Nephron progenitor cell (in vitro differentiated cells): ENCODE measurements at places on chromosomes 1 and 21.

DNA sequence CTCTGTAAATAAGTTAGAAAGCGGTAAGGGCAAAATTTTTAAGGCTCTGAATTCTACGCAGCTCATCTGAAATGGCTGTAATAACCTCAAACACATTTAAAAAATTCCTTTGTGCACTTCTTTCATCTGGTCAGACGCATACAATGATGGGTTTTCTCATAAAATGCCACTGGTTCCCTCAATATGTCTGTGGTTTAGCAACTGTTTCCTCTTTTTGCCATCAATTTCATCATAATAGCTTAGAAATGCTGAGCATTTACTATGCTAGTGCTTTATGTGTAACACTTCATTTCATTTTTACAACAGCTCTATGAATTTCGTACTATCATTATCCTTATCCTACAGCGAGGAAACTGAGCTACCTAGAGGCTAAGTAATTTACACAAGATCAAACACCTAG is 35.3 kb upstream of the DMRTA2 start:
- no peak overlapping the region for H3K27ac ChIP-seq
- no peaks in the 10 kb centered on the region for H3K4me1 ChIP-seq
- H3K27me3 ChIP-seq = no peaks in the 10 kb centered on the region
- DNase-seq = no peak

DNA sequence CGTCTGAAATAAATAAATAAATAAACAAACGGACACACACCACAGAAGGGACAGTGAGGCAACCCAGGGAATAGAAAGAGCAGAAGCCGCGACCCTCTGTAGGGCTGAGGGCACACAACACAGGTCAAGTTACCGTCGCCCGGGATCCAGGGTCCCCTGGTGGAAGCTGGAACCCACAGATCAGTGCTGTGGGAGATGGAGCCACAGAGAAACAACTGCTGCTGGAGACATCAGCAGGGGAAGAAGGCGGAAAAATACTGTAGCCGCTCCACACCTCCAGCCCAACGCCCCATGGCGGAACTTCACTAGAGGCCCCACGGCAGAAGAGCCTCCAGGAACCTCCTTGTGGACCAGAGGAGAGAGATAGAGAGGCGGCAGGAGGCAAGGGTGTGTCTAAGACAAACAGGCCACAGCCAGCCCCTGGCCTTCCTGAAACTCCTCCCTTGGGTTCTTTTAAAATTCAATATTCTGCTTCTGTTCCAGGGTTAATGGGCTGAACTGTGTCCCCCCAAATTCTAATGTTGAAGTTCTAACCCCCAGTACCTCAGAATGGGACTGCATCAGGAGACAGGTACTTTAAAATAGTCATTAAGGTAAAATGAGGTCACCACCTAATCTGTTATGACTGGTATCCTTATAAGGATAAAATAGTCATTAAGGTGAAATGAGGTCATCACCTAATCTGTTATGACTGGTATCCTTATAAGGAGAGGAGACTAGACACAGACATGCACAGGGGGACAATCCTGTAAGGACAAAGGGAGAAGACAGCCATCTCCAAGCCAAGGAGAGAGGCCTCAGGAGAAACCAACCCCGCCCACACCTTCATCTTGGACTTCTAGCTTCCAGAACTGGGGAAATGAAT is 7.7 kb upstream of the HLCS start:
- DNase-seq = no peak
- H3K27me3 ChIP-seq = peaks cover 14% of the 10 kb centered on the region
- no peak overlapping the region for H3K4me3 ChIP-seq
- peaks cover 28% of the 10 kb centered on the region for H3K36me3 ChIP-seq

DNA sequence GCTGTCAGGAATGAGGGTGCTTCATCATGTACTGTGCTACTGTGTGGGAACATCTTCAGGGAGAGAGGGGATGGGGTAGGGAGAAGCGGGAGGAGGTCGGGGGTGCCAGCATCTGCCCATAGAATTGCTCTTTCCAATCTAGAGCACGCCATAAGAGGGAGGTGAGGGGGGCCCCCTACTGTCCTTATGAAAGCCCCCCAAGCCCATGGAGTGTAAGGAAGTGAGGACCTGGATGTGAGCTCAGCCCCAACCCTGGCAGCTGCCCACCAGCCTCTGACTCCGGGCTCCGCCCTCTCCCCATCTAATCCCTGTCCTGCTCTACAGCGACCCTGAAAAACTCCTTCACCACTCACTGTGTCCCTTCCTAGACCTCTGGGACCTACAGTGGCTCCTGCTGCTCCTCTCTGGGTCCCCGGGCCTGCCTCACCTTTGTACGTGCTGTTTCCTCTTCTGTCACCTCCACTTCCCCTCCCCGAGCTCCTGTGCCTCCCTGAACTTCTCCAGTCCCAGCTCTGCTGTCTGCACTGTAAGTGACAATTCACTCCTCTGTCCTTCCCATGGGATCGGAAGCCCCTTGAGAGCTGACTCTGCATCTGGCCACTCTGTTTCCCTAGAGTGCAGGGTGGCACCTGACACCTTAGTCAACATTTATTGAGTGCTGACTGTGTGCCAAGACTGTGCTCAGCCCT is 269.4 kb downstream of the PTPRU start:
- no peaks in the 10 kb centered on the region for H3K36me3 ChIP-seq
- H3K27me3 ChIP-seq = peaks cover 15% of the 10 kb centered on the region
- no peak overlapping the region for H3K4me3 ChIP-seq
- no peak for DNase-seq

DNA sequence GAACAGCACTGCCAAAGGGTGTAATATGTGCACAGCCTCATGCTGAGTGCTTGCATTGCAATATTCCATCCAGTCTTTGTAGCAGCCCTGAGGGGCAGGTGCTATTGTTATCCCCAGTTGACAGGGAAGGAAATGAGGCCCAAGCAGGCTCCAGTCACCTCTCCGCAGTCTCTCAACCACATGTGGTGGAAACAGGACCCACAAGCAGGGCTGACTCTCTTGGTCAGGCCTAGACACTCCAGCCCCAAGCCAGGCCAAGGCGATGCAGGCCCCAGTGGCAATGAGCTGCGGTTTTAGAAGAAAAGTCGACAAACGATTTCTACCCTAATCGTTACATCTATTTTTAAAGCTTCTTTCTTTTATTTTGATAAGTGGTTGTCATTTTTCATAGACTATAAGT is 52.6 kb upstream of the GADD45A start:
- no peak for DNase-seq
- H3K4me3 ChIP-seq = no peak overlapping the region
- no peak overlapping the region for H3K27ac ChIP-seq

GRCh38 chr1:33364565-33364918 is 43.6 kb upstream of the A3GALT2 start:
- peak overlapping the region; percentile 20 for H3K4me3 ChIP-seq
- H3K4me1 ChIP-seq = peaks cover 91% of the 10 kb centered on the region
- peaks cover 34% of the 10 kb centered on the region for H3K36me3 ChIP-seq
- peak overlapping the region; percentile 93 for H3K27ac ChIP-seq

DNA sequence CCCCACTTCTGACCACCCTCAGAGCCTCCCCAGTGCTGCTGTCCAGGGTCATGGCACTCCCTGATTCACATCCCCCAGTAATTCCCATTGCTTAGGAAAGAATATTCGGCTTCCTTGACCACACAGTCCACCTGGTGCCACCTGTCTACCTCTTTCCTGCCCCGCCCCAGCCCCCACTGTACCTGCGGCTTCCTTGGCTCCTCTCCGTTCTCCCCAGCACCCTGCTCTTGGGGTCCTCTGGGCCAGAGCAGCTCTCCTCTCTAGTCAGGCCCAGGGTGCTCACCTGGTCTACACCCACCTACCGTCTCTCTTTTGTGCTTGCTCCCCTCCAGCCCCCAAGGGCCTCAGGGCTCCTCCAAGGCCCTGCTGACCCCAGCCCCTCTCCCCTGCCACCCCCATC is 142.6 kb downstream of the PEX14 start:
- H3K36me3 ChIP-seq = no peaks in the 10 kb centered on the region
- H3K4me1 ChIP-seq = peaks cover 16% of the 10 kb centered on the region
- H3K27me3 ChIP-seq = peaks cover 4% of the 10 kb centered on the region

DNA sequence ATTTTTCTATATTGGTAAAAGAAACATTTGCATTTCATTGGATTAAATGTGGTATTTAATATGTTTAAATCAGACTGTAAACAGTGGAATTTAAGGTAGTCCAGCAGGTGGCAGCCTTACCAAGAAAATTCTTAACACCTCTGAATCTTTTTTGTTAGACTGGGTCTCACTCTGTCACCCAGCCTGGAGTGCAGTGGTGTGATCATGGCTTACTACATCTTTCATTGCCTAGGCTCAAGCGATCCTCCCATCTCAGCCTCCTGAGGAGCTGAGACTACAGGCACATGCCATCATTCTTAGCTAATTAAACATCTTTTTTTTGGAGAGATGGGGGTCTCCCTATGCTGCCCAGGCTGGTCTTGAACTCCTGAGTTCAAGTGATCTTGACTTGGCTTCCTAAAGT is 98.8 kb downstream of the RABGAP1L start:
- peak; percentile 55 for DNase-seq
- no peaks in the 10 kb centered on the region for H3K4me1 ChIP-seq
- H3K27ac ChIP-seq = no peak overlapping the region
- H3K27me3 ChIP-seq = peaks cover 2% of the 10 kb centered on the region

- H3K4me1 ChIP-seq = peaks cover 83% of the 10 kb centered on the region
- no peak overlapping the region for H3K4me3 ChIP-seq
These were observed 245.0 kb downstream of the FOXD2 start for GRCh38 chr1:47682786-47683350.

GRCh38 chr1:200652378-200652777 is 17.3 kb downstream of the DDX59 start:
- H3K4me1 ChIP-seq = peaks cover 11% of the 10 kb centered on the region
- peaks cover 60% of the 10 kb centered on the region for H3K36me3 ChIP-seq
- H3K27me3 ChIP-seq = peaks cover 4% of the 10 kb centered on the region
- H3K4me3 ChIP-seq = no peak overlapping the region
- H3K27ac ChIP-seq = no peak overlapping the region

DNA sequence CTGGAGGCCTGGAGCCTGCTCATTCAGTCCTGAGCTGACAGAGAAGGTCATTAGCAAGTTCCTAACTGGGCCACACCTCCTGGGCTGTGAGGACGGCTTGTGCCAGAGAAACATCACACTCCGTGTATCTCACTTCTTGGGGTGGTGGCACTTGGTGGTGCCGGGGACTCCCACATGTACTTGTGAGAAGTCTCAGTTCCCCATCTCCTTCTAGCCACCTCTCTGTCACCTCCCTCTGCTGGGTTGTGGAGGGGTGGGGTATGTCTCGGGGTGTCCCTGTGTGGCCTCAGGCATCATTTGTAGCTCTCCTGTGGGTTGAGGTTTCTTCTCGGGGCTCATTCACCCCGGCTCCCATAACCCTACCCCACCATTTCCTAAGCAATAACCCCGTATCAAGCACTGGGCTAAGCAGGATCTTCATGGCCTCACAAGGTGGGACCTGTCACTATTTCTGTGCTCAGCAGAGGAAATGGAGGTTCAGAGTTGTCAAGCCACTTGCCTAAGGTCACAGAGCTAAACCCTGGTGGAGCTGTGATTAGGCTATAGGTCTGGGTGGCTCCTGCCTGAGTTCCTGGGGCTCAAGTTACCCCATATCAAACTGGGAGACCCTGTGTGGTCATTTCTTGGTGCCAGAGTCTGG is 62.5 kb downstream of the UBIAD1 start:
- H3K36me3 ChIP-seq = no peaks in the 10 kb centered on the region
- no peak overlapping the region for H3K27ac ChIP-seq
- peaks cover 6% of the 10 kb centered on the region for H3K27me3 ChIP-seq
- H3K4me1 ChIP-seq = peaks cover 76% of the 10 kb centered on the region
- no peak for DNase-seq
- H3K4me3 ChIP-seq = no peak overlapping the region

GRCh38 chr1:221940631-221941030 is 198.7 kb upstream of the DUSP10 start:
- no peak overlapping the region for H3K27ac ChIP-seq
- peaks cover 9% of the 10 kb centered on the region for H3K27me3 ChIP-seq
- no peak for DNase-seq
- no peak overlapping the region for H3K4me3 ChIP-seq
- peaks cover 5% of the 10 kb centered on the region for H3K36me3 ChIP-seq
- no peaks in the 10 kb centered on the region for H3K4me1 ChIP-seq

GRCh38 chr1:188427642-188428041 is 1598.9 kb downstream of the PLA2G4A start:
- H3K4me3 ChIP-seq = no peak overlapping the region
- no peaks in the 10 kb centered on the region for H3K36me3 ChIP-seq
- DNase-seq = no peak
- H3K27ac ChIP-seq = no peak overlapping the region

- peaks cover 5% of the 10 kb centered on the region for H3K4me1 ChIP-seq
- no peak overlapping the region for H3K4me3 ChIP-seq
- peaks cover 56% of the 10 kb centered on the region for H3K27me3 ChIP-seq
- no peak for DNase-seq
- H3K36me3 ChIP-seq = no peaks in the 10 kb centered on the region
- H3K27ac ChIP-seq = no peak overlapping the region
These were observed 2.5 kb upstream of the FNDC10 start for GRCh38 chr1:1602304-1602967.

GRCh38 chr1:37257646-37258045 is 216.7 kb upstream of the ZC3H12A start:
- H3K4me1 ChIP-seq = no peaks in the 10 kb centered on the region
- peak overlapping the region; percentile 74 for H3K27ac ChIP-seq
- H3K27me3 ChIP-seq = peaks cover 77% of the 10 kb centered on the region
- H3K4me3 ChIP-seq = no peak overlapping the region

DNA sequence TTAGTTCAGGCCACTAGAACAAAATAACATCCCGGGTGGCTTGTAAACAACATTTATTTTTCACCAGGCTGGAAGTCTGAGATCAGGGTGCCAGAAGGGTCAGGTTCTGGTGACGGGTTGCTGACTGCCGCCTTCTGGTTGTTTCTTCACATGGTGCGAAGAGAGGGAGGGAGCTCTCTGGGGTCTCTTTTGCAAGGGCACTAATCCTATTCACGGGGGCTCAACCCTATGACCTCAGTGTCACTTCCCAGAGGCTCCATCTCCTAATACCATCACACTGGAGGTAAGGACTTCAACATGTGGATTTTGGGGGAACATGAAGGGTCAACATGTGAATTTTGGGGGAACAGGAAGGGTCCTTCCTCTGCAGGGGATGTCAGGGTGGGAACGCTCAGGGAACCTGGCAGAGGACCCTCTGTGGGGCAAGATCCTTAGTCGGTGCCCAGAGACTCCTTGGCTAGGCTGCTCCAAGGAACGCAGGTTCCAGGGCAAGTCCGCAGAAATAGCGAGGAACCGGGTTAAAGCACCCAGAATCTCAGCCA is 8.7 kb upstream of the C2CD2 start:
- H3K4me3 ChIP-seq = no peak overlapping the region
- H3K36me3 ChIP-seq = no peaks in the 10 kb centered on the region
- peaks cover 64% of the 10 kb centered on the region for H3K4me1 ChIP-seq
- no peak for DNase-seq
- H3K27me3 ChIP-seq = peaks cover 25% of the 10 kb centered on the region
- H3K27ac ChIP-seq = peak overlapping the region; percentile 77

DNA sequence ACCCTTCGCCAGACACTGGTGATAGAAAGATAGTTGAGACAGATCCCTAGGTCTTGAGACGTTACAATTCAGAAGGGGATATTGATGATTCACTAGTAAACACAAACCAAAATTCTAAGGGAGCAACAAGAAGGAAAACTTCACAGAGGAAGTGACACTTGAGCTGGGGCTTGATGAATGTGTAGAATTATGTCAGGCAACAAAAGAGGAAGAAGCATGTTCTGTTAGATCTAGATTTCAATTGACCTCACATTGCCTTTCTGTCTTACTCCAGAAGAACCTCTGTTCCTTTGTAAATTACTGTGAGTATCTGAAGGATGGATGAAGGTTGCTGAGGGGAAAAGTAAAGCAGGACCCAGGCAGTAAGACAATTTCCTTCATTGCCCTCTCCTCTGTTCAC is 328.2 kb downstream of the KCTD3 start:
- no peaks in the 10 kb centered on the region for H3K36me3 ChIP-seq
- no peaks in the 10 kb centered on the region for H3K27me3 ChIP-seq
- H3K4me3 ChIP-seq = no peak overlapping the region
- no peak overlapping the region for H3K27ac ChIP-seq

GRCh38 chr1:224331326-224331725 is 1.4 kb upstream of the NVL start:
- H3K4me3 ChIP-seq = peak overlapping the region; percentile 97
- no peaks in the 10 kb centered on the region for H3K36me3 ChIP-seq
- DNase-seq = no peak
- H3K4me1 ChIP-seq = peaks cover 30% of the 10 kb centered on the region
- no peak overlapping the region for H3K27ac ChIP-seq
